ENCODE measurements at places on chromosomes 12 and 14.
A peak's percentile ranks its signal among the peaks of the same experiment; 100 is the strongest.

DNA sequence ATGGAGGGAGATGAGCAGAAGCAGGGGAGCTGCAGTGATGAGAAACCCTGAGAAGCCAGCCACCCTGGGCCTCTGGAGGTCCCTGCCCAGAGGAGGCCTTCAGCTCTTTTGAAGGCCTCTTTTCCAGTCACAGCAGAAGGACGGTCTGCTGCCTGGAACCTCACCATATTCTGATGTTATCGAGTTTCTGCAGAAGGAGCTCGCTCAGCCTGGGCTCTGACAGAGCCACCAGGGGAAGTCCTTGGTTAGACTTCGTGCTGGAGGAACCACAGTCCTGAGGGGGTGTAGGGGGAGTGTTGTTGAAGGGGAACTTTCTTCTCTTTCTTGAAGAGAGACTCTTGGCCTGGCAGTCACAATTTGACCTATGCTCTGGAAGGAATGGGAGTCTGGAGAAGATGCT is 25.1 kb upstream of the BATF start:
- DNase-seq = peak; percentile 70

DNA sequence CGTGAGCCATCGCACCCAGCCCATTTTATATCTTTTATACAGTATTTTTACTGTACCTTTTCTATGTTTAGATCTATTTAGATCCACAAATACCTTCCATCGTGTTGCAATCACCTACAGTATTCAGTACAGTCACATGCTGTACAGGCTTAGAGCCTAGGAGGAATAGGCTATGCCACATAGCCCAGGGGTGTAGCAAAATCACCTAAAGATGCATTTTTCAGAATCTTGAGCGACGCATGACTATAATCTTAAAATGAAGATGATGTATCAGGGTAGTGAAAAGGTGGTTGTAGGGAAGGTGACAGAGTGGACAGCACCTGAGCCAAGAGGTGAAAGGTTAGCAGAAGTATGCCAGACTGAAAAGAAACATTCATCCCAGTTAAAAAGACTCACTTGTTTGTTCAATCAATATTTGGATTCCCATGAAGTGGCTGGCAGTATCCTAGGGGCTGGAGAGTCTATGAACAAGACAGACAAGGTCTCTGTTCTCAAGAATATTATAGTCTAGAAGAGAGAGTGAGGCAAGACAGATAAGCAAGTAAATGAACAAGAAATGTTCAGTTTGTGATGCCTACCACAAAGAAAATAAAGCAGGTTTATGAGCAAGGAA is 3.6 kb downstream of the SPRING1 start:
- DNase-seq = no peak

DNA sequence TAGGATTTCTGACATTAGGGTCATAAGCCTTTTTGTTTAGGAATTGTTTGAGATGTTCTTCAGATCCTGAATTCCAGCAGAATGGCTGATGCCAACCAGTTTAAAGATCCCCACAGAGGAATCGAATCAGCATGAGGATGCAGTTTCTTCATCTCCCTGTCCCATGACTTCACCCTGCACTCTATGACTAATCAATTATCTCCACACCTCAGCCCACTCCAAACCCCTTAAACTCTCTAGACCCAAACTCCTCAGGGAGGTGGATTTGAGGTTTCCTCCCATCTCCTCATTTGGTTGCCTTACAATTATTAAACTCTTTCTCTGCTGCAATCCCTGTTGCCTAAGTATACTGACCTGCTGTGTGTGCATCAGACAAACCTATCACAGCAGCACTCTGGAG is 86.5 kb upstream of the CRY1 start:
- DNase-seq = no peak

GRCh38 chr14:96461950-96462798 is 40.0 kb upstream of the PAPOLA start:
- DNase-seq = no peak

- no peak for DNase-seq
Measured at GRCh38 chr12:34205401-34205800, 183.1 kb downstream of the ALG10 start.

Data from hematopoietic multipotent progenitor cell (in vitro differentiated cells).